Upper lobe of left lung (tissue), 6 donors: ENCODE measurements at places on chromosomes 12 and 14. TPM values are rescaled to one million over a fixed set of nuclear protein-coding genes. Genes with fewer than 3 reads are reported as not detected.

GRCh38 chr12:121668750-121669520 is 519 bp downstream of the MORN3 start:
- peak; percentile 69 for DNase-seq

The NEDD1 gene
- 13.6 TPM for total RNA-seq

The MARS1 gene
- 182 TPM for total RNA-seq

The CMKLR1 gene
- 23.1 TPM for total RNA-seq

The ACRBP gene
- 5.2 TPM for total RNA-seq

GRCh38 chr14:89484051-89484844 is 67.2 kb upstream of the FOXN3 start:
- peak; percentile 37 for DNase-seq

GRCh38 chr14:99318091-99318958 is 46.3 kb upstream of the BCL11B start:
- no peak for DNase-seq

GRCh38 chr12:6277982-6278438 is 32.5 kb upstream of the PLEKHG6 start:
- DNase-seq = no peak

The A2M gene
- 1,672 TPM for total RNA-seq

The NR4A1 gene
- total RNA-seq = 152 TPM

The FGF23 gene
- total RNA-seq = not detected

DNA sequence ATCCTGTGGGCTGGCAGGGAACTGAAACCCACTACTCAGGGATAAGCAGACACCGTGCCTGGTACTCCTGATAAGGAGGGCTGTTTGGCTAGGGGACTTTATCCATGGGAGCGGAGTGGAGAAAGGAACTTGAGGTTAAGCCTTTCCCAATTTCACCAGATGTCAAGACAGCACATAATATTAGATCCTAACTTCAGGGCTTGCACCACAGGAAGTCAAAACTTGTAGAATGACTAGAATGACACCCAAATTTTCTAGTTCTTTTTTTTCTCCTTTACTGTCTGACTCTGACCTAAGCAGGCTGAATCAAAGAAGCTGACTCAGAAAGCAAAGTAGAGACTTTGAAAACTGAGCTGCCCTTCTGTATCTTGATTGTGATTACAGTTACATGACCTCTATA is 7.1 kb upstream of the CGRRF1 start:
- DNase-seq = no peak
